ENCODE measurements at places on chromosomes 12 and 14.

DNA sequence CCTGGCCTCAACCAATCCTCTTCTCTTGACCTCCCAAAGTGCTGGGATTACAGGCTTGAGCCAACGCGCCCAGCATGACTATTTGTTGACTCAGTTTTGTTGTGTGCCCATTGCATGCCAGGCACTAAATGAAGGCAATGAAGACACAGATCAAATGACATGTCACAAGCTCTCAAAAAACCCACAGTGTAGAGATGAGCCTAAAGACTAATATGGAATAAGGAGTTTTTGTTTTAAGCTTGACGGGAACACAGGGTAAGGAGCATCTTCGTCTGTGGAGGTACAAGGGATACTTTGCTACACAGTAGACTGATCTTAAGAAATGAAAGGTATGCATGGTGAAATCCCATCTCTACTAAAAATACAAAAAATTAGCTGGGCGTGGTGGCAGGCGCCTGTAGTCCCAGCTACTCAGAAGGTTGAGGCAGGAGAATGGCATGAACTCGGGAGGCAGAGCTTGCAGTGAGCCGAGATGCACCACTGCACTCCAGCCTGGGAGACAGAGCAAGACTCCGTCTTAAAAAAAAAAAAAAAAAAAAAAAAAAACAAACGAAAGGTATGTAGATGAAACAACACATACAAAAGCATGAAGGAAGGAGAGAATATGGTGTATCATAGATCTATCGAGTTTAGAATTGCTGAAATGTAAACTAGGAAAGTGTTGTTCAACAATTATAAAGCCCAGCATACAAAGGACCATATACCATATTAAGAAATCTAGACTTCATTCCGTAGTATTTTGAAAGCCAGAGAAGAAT is 122.1 kb upstream of the PTPRB start:
- H3K36me3 ChIP-seq = no peaks in the 10 kb centered on the region
- no peak overlapping the region for H3K27ac ChIP-seq
- DNase-seq = no peak
- no peaks in the 10 kb centered on the region for H3K4me1 ChIP-seq
- H3K4me3 ChIP-seq = no peak overlapping the region
- H3K27me3 ChIP-seq = no peaks in the 10 kb centered on the region

GRCh38 chr14:29092121-29092520 is 325.5 kb downstream of the FOXG1 start:
- no peaks in the 10 kb centered on the region for H3K36me3 ChIP-seq
- no peak overlapping the region for H3K4me3 ChIP-seq

DNA sequence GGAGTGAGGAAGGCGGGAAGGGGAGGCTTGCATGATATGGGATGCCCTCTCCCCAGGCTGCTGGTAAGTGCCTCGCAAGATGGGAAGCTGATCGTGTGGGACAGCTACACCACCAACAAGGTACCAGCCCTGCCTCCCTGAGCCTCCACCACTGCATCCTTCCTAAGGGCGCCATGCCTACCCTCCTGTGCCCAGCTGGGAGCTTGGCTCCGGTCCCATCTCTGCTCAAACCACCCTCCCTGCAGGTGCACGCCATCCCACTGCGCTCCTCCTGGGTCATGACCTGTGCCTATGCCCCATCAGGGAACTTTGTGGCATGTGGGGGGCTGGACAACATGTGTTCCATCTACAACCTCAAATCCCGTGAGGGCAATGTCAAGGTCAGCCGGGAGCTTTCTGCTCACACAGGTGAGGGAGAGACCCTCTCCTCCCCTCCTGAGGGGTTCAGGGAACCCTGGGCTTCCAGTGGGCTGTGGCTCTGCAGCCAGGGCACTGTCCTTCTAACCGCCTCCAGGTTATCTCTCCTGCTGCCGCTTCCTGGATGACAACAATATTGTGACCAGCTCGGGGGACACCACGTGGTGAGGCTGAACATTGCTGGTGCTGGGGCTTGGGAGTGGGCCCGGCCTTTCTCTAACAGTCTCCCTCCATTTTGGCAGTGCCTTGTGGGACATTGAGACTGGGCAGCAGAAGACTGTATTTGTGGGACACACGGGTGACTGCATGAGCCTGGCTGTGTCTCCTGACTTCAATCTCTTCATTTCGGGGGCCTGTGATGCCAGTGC is 2.6 kb downstream of the GNB3 start:
- peaks cover 28% of the 10 kb centered on the region for H3K36me3 ChIP-seq
- no peak overlapping the region for H3K4me3 ChIP-seq
- no peak for DNase-seq

- no peaks in the 10 kb centered on the region for H3K27me3 ChIP-seq
- no peak overlapping the region for H3K27ac ChIP-seq
- no peak for DNase-seq
- no peak overlapping the region for H3K4me3 ChIP-seq
Measured at GRCh38 chr14:33009673-33010072, 71.0 kb downstream of the NPAS3 start.
